ENCODE measurements at places on chromosomes 12 and 14.

- no peak for DNase-seq
These were observed 63.7 kb downstream of the SH2B3 start for GRCh38 chr12:111469401-111469800.

DNA sequence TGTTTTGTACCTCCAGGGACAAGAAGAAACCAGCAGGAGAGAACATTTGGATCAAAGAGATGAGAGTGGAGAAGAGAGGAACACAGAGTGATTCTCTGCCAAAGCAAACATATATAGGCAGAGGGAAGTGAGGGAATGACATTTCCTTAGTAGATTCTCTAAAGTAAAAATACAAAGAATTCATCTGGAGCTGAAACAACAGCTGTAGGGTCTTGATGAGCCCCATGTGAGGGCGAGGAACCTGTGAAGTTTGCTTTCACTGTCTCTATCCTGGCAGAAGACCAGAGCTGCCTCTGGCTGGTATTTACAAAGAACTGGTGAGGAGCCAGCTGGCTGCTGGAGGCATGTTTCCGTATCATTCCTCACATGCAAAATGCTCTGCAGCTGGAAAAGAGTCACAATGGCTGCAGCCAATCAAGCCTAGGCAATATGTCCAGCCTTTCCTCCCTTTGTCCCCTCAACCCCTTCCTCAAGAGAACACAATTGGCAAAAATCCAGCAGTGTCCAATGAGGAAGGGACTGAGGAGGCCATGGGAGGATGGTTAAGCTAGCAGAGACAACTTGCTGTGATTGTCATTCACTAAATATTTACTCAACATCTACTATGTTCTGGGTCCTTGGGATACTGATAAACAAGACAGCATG is 122.5 kb downstream of the PHLDA1 start:
- DNase-seq: no peak

DNA sequence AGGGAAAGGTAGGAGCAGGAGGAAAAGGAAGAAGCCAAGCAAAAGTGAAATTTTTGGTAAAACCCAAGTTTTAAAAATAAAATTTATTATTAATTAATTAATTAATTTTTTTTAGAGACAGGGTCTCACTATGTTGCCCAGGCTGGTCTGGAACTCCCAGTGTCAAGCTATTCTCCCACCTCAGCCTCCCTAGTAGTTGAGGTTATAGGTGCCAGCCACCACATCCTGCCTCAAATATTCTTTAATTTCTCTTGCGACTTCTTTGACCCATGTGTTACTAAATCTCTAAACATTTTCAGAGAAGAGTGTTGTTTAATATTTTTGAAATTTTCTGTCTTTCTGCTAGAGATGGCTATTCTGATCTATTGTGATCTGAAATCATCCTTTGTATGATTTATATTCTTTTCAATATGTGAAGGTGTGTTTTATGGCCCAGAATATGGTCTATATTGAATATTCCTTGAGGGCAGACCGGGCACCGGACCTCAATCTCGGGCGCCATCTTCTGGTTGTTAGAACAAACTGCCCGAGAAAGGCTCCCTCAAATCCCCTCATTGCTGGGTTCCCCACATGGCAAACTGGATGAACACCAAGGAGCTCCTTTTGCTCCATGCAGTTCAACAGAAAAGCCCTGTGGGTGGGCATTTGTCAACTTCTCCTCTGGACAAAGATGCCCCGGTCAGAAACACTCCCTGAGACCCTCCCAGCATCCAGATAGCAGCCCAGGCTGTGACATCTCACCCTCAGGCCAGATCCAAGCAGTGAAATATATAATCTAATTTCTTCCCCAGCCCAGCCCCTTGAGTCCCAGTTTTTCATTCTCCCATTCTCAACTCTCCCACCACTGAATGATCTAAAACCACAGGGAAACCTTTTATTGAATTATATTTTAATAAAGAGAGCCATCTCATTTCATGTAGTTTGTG is 110.5 kb downstream of the ASCL4 start:
- DNase-seq: peak; percentile 12

- no peak for DNase-seq
These were observed 37.1 kb upstream of the LTBP2 start for GRCh38 chr14:74649167-74649566.

- DNase-seq: no peak
These were observed 658.7 kb upstream of the SEL1L start for GRCh38 chr14:82192387-82192786.

DNA sequence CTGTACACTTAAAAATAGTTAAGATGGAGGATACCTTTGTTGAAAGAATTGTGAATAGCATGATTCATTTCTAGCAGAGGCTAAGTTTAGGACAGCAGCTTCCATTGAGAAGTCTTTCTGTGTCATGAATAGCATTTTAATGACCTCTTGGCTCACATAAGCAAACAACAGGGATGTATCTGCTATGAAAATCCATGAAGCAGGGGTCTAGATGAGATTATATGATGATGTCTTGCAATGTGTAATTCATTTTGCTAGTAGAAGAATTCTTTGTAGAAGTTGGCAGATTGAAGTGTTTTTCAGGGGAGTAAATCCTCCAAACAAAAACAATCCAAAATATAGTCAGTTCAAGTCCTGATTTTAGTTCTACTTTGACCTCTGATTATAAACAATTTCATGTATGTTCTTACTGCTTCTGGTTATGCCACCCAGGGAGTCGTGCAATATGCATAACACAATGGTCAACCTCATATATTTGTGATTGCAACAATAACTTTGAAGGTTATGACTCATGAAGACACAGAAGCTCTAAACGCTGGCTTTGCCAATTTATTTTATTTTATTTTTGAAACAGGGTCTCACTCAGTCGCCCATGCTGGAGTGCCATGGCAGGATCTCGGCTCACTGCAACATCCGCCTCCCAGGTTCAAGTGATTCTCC is 6.9 kb upstream of the RD3L start:
- no peak for DNase-seq

DNA sequence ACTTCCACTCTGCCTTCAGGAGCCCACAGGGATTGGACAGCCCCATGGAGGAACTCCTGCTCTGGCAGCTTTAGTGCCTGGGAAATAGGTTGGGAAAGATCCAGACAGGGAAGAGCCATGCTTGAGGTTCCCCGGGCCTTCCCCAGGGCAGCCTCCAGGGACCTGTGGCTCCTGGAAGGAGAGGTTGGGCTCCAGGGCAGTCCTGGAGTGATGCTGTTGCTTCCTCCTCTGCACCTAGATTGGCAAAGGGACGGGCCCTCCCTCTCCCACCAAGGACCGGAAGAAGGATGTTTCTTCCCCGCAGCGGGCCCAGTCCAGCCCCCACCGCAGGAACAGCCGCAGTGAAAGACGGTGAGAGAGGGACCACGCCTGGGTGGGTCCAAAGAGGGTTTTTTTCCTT is 16.5 kb downstream of the VASH1 start:
- DNase-seq: no peak

DNA sequence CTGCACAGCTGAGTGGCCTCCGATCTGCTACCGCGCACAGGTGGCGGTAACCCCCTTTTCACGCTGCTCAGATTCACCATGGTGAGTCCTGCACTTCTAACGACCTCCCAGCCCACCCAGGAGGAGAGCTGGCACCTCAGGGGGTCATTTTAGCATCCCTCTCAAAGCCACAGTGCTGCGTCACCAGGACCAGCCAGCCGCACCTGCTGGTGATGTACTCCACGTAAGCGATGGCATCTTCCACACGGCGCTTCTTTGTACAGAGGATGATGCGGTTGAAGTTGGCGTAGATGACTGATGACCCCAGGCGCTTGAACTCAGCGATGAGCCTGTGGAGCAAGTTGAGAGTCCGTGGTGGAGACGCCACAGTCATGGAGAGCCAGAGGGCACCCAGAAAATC is 19.2 kb downstream of the P2RX2 start:
- no peak for DNase-seq

GRCh38 chr12:71967211-71967610 is 28.6 kb downstream of the TPH2 start:
- no peak for DNase-seq

- peak; percentile 17 for DNase-seq
These were observed 170.3 kb downstream of the TTC7B start for GRCh38 chr14:90645842-90646443.

DNA sequence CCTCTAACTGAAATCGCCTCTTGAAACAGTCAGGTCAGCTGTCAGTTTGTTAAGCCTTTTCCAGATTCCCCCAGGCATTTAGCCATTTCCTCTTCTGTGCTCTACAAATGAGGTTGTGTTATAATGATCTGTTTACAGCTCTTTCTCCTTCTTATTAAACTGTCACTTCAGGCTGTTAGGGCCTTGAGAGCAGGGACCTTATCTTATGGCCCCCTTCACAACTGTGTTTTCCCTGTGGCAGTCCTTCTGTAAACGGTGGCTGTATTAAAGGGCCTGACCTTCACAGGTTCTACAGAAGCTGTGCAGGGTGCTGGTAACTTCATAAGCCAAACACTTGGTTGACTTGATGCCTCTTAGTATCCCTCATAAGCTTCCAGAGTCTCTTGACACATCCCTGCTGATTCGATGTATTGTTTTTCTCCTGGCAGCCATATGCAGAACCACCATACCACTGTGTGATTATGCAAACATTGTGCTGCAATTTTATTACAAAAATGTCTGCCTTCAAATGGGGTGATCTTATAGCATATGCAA is 104.7 kb downstream of the PLEKHA5 start:
- no peak for DNase-seq

DNA sequence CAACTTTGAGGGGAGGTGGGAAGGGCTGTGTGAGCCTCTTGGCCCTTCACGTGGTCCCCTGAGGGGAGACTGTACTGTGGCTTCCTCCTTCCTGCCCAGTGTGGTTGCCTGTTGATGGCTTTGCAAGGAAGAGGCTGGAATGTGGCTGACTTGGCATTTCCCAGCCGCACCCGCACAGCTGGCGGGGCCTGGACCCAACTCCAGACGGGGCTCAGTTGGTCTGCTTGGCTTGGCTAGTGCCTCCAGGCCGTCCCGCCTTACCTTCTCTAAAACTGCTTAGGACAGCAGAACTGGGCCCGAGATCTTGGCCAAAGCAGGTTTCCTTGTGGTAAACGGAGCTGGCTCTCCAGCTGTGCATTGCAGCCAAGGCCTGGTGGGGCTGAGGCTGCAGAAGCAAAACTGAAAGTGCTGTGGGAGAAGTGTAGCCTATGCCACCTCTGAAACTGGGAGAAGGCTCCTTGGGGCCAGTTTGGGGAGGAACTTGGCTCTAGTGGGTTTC is 139.5 kb downstream of the SMOC1 start:
- DNase-seq: no peak

DNA sequence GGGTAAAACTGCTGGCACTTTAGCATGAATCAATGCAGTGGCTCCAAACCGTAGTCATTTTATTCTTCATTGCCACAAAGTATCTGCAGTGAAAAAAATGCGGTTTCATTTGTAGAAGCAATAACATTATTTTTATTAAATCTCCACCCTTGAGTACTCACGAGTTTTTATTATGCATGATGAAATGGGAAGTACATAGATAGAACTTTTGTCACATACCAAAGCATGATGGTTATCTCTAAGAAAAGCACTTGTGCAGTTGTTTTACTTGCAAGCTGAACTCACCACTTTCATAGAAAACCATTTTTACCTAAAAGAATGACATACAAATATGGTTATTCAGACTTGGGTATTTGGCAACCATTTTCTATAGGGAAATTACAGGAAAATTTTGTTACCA is 90.3 kb downstream of the PELI2 start:
- no peak for DNase-seq

- no peak for DNase-seq
These were observed 26.2 kb upstream of the PAWR start for GRCh38 chr12:79717006-79717405.

DNA sequence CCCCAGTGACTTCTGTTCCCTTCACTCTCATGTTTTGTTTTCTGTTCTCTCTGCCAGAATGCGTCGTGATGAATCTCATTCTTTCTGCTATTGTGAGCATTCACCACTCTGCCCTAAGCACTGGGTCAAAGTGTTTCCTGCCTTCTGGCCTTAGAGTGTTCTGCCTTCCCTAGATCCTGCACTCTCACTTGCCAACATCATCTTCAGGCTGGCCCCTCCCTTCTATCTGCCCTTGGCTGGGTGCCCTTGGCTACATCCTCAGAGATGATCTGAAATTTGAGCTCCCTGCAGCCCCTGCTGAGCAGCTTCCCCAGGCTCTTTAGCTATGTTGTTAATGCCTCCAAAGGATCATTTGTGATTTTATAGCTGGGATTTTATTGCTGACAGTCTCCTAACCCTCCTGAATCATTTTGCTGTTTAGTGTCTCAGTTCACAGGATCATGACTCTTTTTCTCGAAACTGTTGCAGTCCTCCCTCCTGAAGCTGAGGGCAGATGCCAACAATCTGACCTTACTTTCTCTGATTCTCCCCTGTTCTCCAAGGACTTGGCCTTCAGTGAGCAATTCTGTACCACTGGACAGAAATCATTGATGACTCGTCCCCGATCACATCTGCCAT is 4.5 kb downstream of the DHRS2 start:
- no peak for DNase-seq

- DNase-seq: no peak
These were observed 715 bp downstream of the NEK9 start for GRCh38 chr14:75126121-75126544.

DNA sequence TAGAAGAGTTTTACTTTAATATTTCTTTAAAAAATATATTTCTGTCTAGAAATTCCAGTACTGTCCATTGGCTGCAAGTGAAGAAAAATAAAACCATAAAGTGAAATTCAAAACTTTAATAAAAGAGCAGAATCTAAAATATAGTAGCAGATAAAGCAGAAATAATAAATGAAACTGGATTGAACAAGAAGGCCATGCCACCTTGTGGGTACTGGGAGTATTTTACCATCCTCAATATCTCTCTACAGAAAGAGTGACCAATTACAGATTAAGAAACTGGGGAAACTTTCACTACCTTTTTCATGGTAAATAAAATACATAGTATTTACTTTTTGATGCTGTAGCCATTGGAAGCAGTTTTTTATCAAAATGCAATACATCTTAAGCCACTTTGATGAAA is 220.5 kb downstream of the BCAT1 start:
- DNase-seq: no peak

DNA sequence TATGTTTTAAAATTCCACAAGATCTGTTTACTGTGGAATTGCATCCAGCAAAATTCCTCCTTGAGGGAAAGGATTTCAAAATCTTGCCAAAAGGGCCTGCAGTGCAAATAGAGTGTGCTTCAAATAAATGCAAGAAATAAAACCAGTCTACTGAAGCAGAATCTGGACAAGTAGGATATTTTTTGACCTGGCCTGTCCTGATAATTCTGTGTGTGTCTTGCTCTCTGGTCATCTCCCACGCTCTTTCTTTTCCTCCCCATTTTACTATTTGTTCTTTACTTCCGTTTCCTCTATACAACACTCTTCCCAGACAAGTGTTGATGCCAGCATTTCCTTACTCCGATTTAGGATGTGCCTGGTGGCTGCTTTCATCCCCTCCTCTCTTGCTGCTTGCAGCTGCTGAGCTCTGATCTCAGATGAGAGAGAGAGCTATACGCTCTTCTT is 115.9 kb downstream of the GPR135 start:
- DNase-seq: no peak

DNA sequence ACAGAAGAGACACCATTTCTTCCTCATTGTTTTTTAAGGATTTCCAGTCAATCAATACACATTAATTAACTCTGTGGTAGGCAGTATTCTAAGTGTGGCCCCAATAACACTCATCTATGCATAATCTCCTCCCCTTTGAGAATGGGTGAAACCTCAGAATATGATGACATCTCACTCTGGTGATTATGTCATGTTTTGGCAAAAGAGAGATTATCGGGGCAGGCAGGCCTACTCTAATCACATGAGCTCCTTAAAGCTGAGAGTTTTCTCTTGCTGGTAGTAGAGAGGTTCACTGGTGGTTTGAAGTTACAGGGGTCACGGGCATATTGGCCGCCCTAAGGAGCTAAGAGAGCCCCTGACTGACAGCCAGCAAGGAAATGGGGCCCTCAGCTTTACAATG is 7.1 kb upstream of the LGMN start:
- DNase-seq: no peak

Measured in HS-27A (cell line).